Activated naive CD4-positive, alpha-beta T cell treated with anti-CD3 and anti-CD28 coated beads, Interleukin-2, amount 10 ng/mL, durations not matched to agents 7 days and 5 days (primary cell): ENCODE measurements at places on chromosomes 4 and X.

DNA sequence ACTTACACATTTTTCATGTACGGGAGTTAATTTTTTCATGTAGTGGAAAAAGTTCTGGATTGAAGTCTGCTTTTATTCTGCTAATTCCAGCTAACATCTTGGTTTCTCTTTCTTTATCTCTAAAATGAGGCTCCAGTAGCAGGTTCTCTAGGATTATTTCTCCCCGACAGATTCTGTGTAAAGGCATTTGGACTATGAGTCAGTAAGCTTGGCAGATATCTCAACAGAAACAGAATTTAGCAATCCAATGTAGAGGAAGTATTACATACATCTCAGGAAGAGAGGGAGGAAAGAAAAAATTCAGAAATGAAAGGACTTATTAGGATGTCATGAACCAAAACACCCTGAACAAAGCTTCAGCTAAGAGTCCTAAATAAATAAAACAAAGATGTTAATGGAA is 1682.3 kb upstream of the TENM3 start:
- no peaks in the 10 kb centered on the region for H3K36me3 ChIP-seq
- H3K27ac ChIP-seq, result no peak overlapping the region
- no peaks in the 10 kb centered on the region for H3K4me1 ChIP-seq

DNA sequence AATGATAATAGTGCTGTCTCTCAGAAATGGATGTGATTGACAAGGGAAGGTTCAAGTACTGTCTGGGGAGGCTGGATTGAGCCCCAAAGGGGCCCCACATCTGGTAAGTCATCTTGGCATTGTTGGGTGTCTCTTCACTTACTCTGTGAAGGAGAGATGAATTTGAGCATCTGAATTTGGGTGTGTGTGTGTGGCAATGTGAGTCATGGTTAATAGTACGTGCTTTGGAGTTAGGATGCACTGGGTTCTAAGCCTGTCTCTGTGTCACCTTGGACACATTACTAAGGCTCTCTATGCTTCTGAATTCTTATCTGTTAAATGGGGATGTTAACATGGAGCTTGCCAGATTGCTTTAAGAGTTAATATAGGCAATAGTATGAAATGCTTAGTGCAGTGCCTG is 80.4 kb downstream of the FRAS1 start:
- H3K27me3 ChIP-seq, result no peaks in the 10 kb centered on the region
- no peak overlapping the region for H3K27ac ChIP-seq
- H3K4me1 ChIP-seq, result no peaks in the 10 kb centered on the region
- no peak overlapping the region for H3K4me3 ChIP-seq

- no peak overlapping the region for H3K4me3 ChIP-seq
- no peaks in the 10 kb centered on the region for H3K36me3 ChIP-seq
- no peak for DNase-seq
- no peaks in the 10 kb centered on the region for H3K4me1 ChIP-seq
Observed at GRCh38 chr4:10470505-10470904, 13.3 kb upstream of the ZNF518B start.

- H3K4me3 ChIP-seq, result no peak overlapping the region
- no peak for DNase-seq
- H3K27ac ChIP-seq, result no peak overlapping the region
- H3K36me3 ChIP-seq, result no peaks in the 10 kb centered on the region
- H3K4me1 ChIP-seq, result no peaks in the 10 kb centered on the region
Observed at GRCh38 chr4:138401334-138401733, 159.2 kb upstream of the SLC7A11 start.

DNA sequence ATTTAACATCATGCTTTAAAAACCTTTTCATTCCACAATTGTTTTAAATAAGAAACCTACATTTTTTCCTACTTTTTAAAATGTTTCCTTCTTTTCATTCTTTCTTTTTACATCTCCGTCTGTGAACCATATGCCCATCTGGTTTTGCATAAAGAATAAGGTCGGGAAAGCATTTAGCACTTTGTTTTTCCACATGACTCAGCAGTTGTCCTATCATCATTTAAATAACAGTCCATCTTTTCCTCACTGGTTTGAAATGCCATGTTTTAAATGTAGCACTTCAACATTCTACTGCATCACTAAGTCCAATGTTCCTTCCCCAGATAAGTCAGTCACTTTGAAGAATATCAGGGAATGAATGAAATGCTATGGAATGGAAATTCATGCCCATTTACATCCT is 128.4 kb downstream of the SH3RF1 start:
- no peaks in the 10 kb centered on the region for H3K27me3 ChIP-seq
- H3K36me3 ChIP-seq, result no peaks in the 10 kb centered on the region
- H3K4me1 ChIP-seq, result no peaks in the 10 kb centered on the region
- no peak overlapping the region for H3K27ac ChIP-seq

- no peaks in the 10 kb centered on the region for H3K36me3 ChIP-seq
- DNase-seq, result no peak
- no peaks in the 10 kb centered on the region for H3K4me1 ChIP-seq
- no peak overlapping the region for H3K4me3 ChIP-seq
- H3K27ac ChIP-seq, result no peak overlapping the region
- H3K27me3 ChIP-seq, result peaks cover 4% of the 10 kb centered on the region
Observed at GRCh38 chr4:14837860-14838259, 164.4 kb upstream of the CPEB2 start.

- peaks cover 5% of the 10 kb centered on the region for H3K27me3 ChIP-seq
- H3K4me1 ChIP-seq, result peaks cover 7% of the 10 kb centered on the region
- no peak overlapping the region for H3K4me3 ChIP-seq
- DNase-seq, result no peak
- peaks cover 1% of the 10 kb centered on the region for H3K36me3 ChIP-seq
Observed at GRCh38 chr4:48262926-48263325, 6.7 kb downstream of the TEC start.

GRCh38 chr4:123110147-123110546 is 187.8 kb upstream of the NUDT6 start:
- H3K4me1 ChIP-seq, result no peaks in the 10 kb centered on the region
- no peak overlapping the region for H3K27ac ChIP-seq
- no peak for DNase-seq
- no peaks in the 10 kb centered on the region for H3K27me3 ChIP-seq
- peaks cover 3% of the 10 kb centered on the region for H3K36me3 ChIP-seq

- no peaks in the 10 kb centered on the region for H3K4me1 ChIP-seq
- H3K27ac ChIP-seq, result no peak overlapping the region
- no peak for DNase-seq
Observed at GRCh38 chrX:125894947-125895346, 271.1 kb downstream of the DCAF12L2 start.

DNA sequence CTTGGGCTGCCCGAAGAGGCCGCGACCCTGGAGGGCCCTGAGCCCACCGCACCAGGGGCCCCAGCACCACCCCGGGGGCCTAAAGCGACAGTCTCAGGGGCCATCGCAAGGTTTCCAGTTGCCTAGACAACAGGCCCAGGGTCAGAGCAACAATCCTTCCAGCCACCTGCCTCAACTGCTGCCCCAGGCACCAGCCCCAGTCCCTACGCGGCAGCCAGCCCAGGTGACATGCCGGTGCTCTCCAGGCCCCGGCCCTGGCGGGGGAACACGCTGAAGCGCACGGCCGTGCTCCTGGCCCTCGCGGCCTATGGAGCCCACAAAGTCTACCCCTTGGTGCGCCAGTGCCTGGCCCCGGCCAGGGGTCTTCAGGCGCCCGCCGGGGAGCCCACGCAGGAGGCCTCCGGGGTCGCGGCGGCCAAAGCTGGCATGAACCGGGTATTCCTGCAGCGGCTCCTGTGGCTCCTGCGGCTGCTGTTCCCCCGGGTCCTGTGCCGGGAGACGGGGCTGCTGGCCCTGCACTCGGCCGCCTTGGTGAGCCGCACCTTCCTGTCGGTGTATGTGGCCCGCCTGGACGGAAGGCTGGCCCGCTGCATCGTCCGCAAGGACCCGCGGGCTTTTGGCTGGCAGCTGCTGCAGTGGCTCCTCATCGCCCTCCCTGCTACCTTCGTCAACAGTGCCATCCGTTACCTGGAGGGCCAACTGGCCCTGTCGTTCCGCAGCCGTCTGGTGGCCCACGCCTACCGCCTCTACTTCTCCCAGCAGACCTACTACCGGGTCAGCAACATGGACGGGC is 579 bp downstream of the ABCD1 start:
- peaks cover 16% of the 10 kb centered on the region for H3K36me3 ChIP-seq
- peak overlapping the region; percentile 77 for H3K27ac ChIP-seq
- no peaks in the 10 kb centered on the region for H3K27me3 ChIP-seq
- peak overlapping the region; percentile 72 for H3K4me3 ChIP-seq

- H3K4me3 ChIP-seq, result no peak overlapping the region
- no peak overlapping the region for H3K27ac ChIP-seq
- no peaks in the 10 kb centered on the region for H3K27me3 ChIP-seq
- no peak for DNase-seq
- H3K4me1 ChIP-seq, result peaks cover 28% of the 10 kb centered on the region
Observed at GRCh38 chr4:152328582-152328981, 207.3 kb downstream of the FBXW7 start.
